Effector memory CD8-positive, alpha-beta T cell (primary cell): ENCODE measurements at places on chromosomes 2 and 18.

DNA sequence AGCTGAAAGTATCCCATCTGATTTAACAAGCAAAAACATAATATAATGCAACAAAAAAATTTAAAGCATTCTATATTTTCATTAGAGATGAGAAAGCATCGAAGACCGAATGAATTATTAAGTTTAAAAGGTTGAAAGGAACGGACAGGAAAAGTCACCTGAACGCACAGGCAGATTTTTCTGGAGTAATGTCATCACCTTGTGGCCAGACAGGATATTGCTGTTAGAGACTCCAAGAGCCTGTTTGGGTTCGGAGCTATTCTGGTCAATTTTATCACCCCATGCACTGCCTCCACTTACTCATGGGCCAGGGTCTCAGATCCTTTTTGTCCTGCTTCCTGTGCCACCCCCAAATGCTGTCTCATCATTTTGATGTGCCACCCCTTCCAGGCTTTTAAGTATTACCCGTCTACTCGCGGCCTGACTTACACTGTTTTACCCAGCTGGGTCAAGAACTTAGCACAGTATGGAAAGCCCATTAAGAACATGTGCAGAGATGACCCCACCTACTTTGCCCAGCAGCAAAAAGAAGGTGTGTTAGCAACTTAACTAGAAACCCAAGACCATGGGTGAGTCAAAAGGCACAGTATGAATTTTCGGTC, 27.3 kb downstream of the GKN2 start:
- DNase-seq = peak; percentile 71
- H3K27ac ChIP-seq = no peak overlapping the region
- H3K4me1 ChIP-seq = peaks cover 13% of the 10 kb centered on the region
- no peak overlapping the region for H3K4me3 ChIP-seq
- H3K36me3 ChIP-seq = no peaks in the 10 kb centered on the region

- no peaks in the 10 kb centered on the region for H3K27me3 ChIP-seq
- no peak overlapping the region for H3K4me3 ChIP-seq
- no peak overlapping the region for H3K27ac ChIP-seq
- DNase-seq = no peak
- no peaks in the 10 kb centered on the region for H3K4me1 ChIP-seq
Measured at GRCh38 chr18:70376137-70376913, 87.5 kb downstream of the SOCS6 start.

- H3K36me3 ChIP-seq = peaks cover 4% of the 10 kb centered on the region
- no peak for DNase-seq
- H3K4me1 ChIP-seq = no peaks in the 10 kb centered on the region
- H3K27ac ChIP-seq = no peak overlapping the region
Measured at GRCh38 chr18:66616523-66616983, 12.7 kb upstream of the CDH19 start.

DNA sequence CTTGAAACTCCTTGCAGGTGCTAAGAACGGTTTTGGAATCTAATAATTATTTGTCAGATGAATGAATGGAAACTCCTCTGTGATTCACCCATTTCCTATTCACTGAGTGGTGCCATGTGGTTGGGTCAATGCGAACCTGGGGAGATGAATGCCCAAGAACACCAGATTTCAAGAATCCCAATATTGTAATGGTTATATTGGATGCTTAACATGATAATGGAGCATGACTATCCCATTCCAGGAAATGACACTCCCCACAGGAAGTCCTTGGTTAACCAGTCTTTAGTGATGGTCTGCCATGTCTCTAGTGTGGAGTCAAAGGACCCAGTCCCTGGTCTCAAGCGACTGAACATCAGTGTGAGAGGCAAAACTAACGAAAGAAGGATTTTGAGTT, 67.9 kb upstream of the ST3GAL5 start:
- no peak overlapping the region for H3K4me3 ChIP-seq
- no peaks in the 10 kb centered on the region for H3K27me3 ChIP-seq
- DNase-seq = no peak

DNA sequence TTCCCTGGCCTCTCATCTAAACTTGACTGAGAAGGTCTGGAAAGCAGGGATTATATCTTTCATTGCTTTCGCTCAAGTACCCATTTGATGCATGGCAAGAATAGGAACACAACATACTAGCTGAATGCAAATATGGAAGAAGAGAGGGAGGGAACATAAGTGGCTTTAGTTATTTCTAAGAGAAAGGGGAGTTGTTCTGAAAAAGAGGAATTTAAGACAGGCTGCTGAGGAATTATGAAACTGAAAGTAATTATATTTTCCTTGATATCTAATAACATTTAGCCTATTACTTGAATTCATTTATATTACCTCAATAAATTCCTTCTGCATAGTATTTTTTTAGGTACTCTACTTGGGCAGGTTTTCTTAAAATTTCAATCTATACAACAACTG, 105.8 kb upstream of the TTN start:
- no peaks in the 10 kb centered on the region for H3K27me3 ChIP-seq
- H3K4me3 ChIP-seq = no peak overlapping the region
- DNase-seq = no peak
- H3K27ac ChIP-seq = no peak overlapping the region
- no peaks in the 10 kb centered on the region for H3K36me3 ChIP-seq

DNA sequence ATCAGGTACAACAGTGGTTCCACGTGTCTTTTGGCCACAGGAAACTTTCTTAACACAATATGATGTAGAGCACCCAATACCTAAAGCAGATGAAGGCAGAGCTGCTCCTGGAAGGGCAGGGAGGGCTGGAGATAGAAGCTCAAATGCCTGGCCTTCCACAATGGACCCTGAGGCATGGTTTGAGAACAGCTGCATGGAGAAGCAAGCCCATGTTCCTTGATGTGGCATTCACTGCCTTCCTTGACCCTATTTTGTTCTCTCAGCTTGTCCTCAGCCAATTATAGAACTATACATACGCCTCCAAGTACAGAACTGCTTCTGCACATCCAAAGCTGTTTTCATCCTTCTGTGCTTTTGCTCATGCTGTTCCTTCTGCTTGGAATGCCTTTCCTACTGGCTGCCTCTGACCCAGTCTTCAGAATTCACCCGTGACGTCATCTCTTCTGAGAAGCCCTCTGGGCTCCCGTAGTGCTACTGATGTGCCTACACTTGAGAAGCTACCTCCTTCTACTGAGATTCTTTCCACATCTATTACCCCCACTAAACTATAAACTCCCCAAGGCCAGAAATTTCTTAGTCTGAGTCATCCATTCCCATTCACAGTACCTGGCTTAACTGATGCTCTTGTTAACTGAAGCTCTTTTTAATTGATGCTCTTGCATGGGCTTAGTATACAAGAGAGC, 69.9 kb downstream of the CHRNA1 start:
- DNase-seq = no peak
- H3K27me3 ChIP-seq = peaks cover 16% of the 10 kb centered on the region
- no peak overlapping the region for H3K4me3 ChIP-seq
- H3K4me1 ChIP-seq = peaks cover 3% of the 10 kb centered on the region
- H3K36me3 ChIP-seq = no peaks in the 10 kb centered on the region

- H3K27me3 ChIP-seq = no peaks in the 10 kb centered on the region
- H3K27ac ChIP-seq = peak overlapping the region; percentile 32
- no peak overlapping the region for H3K4me3 ChIP-seq
- H3K4me1 ChIP-seq = no peaks in the 10 kb centered on the region
- H3K36me3 ChIP-seq = peaks cover 9% of the 10 kb centered on the region
- DNase-seq = no peak
Measured at GRCh38 chr18:74251297-74252038, 40.3 kb downstream of the CYB5A start.

GRCh38 chr18:36620788-36621187, 208.0 kb downstream of the TPGS2 start:
- no peaks in the 10 kb centered on the region for H3K4me1 ChIP-seq
- H3K4me3 ChIP-seq = no peak overlapping the region
- H3K27me3 ChIP-seq = peaks cover 40% of the 10 kb centered on the region
- H3K36me3 ChIP-seq = no peaks in the 10 kb centered on the region
- DNase-seq = no peak

DNA sequence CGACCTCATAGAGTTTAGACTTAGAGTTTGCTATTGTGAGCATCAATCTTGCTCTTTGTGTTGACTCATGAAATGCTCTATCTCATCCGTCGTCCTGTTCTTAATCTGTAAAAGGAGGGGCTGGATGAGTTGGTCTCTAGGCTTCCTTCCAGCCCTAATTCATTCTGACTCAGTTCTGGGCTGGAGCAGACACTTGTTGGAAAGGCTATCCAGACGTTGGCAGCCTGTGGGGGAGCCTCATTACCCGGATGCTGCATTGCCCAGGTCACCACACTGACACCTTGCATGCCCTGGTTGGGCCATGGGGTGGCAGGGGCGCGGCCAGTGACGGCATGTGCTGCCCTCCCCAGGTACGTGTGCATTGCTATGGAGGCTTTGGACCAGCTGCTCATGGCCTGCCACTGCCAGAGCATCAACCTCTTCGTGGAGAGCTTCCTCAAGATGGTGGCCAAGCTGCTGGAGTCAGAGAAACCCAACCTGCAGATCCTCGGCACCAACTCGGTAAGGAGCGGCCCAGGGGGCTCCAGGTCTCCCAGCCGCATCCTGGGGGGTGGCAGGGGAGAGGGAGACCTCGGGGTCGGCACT, 61.5 kb downstream of the EFR3B start:
- H3K4me1 ChIP-seq = no peaks in the 10 kb centered on the region
- no peaks in the 10 kb centered on the region for H3K36me3 ChIP-seq
- peaks cover 7% of the 10 kb centered on the region for H3K27me3 ChIP-seq
- no peak for DNase-seq
- H3K27ac ChIP-seq = no peak overlapping the region
- no peak overlapping the region for H3K4me3 ChIP-seq

- no peaks in the 10 kb centered on the region for H3K27me3 ChIP-seq
- H3K36me3 ChIP-seq = no peaks in the 10 kb centered on the region
- H3K4me3 ChIP-seq = no peak overlapping the region
- DNase-seq = no peak
- H3K4me1 ChIP-seq = peaks cover 14% of the 10 kb centered on the region
Measured at GRCh38 chr2:64722291-64723044, 68.8 kb upstream of the SERTAD2 start.

- H3K36me3 ChIP-seq = peaks cover 7% of the 10 kb centered on the region
- no peaks in the 10 kb centered on the region for H3K27me3 ChIP-seq
- H3K4me1 ChIP-seq = peaks cover 46% of the 10 kb centered on the region
- H3K4me3 ChIP-seq = no peak overlapping the region
- H3K27ac ChIP-seq = no peak overlapping the region
Measured at GRCh38 chr2:26081556-26081955, 47.7 kb downstream of the RAB10 start.

- H3K27ac ChIP-seq = no peak overlapping the region
- DNase-seq = no peak
- no peak overlapping the region for H3K4me3 ChIP-seq
- H3K4me1 ChIP-seq = peaks cover 15% of the 10 kb centered on the region
- H3K36me3 ChIP-seq = peaks cover 38% of the 10 kb centered on the region
Measured at GRCh38 chr2:241675885-241676284, 10.7 kb downstream of the DTYMK start.

DNA sequence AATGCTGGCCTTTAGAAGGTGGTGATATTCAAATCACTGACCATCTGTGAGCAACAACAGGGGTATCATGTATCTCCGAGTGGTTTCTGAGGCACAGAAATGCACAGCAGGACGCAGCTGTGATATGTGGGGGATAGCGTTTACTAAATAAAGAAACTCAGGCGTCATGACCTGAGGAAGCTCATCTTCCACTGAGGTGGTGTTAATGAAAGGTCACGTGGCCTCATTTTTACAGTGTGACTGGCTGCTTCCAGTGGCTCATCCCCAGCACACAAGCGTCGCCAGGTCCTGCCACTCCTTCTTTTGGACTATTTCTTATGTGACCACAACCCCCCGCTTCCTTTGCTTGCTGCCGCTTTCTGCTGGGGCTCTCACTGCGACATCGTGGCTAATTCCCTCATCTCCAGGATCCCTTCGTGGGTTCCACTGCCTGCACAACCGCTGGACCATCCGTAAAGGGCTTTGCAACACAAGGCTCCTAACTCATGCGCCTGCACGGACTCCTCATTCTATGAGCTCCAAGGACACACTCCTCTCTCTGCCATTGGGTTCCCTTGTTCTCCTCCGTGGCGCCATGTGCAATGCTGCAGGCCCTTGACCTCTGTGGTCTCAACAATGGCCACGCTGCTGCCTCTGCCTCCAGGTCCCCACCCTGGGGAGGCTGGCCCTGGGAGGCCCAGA, 109.3 kb downstream of the MBP start:
- H3K27me3 ChIP-seq = no peaks in the 10 kb centered on the region
- no peak for DNase-seq
- peak overlapping the region; percentile 16 for H3K4me3 ChIP-seq

- H3K27ac ChIP-seq = no peak overlapping the region
- H3K4me3 ChIP-seq = no peak overlapping the region
- DNase-seq = no peak
Measured at GRCh38 chr2:110216803-110217202, 4.5 kb upstream of the MTLN start.

GRCh38 chr2:232418466-232419244, 12.0 kb downstream of the ALPG start:
- no peaks in the 10 kb centered on the region for H3K36me3 ChIP-seq
- H3K4me3 ChIP-seq = peak overlapping the region; percentile 57
- peaks cover 84% of the 10 kb centered on the region for H3K27me3 ChIP-seq
- H3K27ac ChIP-seq = no peak overlapping the region
- H3K4me1 ChIP-seq = peaks cover 12% of the 10 kb centered on the region
